ENCODE measurements at places on chromosomes 12 and 14.

GRCh38 chr12:12081836-12082497, 11.2 kb downstream of the BCL2L14 start:
- DNase-seq, result peak; percentile 33

DNA sequence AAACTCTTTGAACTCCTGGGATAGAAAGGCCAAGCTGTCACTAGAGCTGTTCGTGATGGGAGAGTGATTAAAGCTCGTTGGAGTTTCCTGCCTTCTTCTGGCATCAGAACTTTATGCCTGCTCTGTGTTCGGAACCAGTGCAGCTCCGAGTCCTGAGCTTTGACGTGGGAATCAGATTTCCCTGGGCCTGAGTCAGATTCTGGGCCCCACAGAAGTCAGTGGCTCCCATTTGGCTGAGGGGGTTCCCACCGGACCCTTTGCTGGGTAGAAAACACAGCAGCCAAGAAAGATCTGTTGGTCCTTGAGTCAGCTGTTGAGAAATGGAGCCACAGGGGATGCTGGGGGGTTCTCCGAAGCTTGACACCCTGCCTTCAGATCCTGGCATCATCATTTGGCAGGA, 238.0 kb downstream of the CHST11 start:
- DNase-seq, result no peak

GRCh38 chr12:131736446-131737149, 25.7 kb downstream of the SFSWAP start:
- DNase-seq, result no peak

- DNase-seq, result no peak
Observed at GRCh38 chr12:22034709-22035506, 11.1 kb upstream of the CMAS start.

GRCh38 chr14:54682578-54682977, 115.7 kb downstream of the SAMD4A start:
- no peak for DNase-seq

DNA sequence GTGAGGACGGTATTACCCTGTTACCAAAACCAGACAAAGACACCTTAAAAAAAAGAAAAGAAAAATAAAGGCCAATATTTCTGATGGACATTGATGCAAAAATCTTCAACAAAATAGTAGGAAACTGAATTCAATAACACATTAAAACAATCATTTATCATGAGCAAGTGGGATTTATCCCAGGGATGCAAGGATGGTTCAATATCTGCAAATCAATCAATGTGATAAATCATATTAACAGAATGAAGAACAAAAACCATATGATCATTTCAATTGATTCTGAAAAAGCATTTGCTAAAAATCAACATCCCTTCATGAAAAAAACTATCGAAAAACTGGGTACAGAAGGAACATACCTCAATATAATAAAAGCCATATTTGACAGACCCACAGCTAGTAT, 32.3 kb upstream of the ATP2B1 start:
- DNase-seq, result no peak
